Esophagus (tissue), 2 donors: ENCODE measurements at places on chromosomes 3 and 15. TPM values are rescaled to one million over a fixed set of nuclear protein-coding genes. Genes with fewer than 3 reads are reported as not detected.

Gene CTDSPL
- polyA plus RNA-seq = 13.6 TPM

Gene FGF7
- polyA plus RNA-seq = 4.3 TPM

Gene NUP210
- 5.7 TPM for polyA plus RNA-seq

Gene SLC22A13
- polyA plus RNA-seq = 0.53 TPM

Gene SHF
- polyA plus RNA-seq = 2.4 TPM

Gene MYO1E
- 39.6 TPM for polyA plus RNA-seq

Gene ZNF385D
- 0.39 TPM for polyA plus RNA-seq

Gene GOLGA8J
- polyA plus RNA-seq = not detected

Gene IQCF6
- not detected for polyA plus RNA-seq

Gene TMEM266
- 0.14 TPM for polyA plus RNA-seq

Gene CRYBG3
- polyA plus RNA-seq = 10.0 TPM

Gene SH3GL3
- polyA plus RNA-seq = 8.3 TPM

Gene SAMMSON
- 0.47 TPM for polyA plus RNA-seq

Gene SYNM
- 20.3 TPM for polyA plus RNA-seq

Gene PLXND1
- polyA plus RNA-seq = 15.8 TPM

Gene GOLGA6D
- not detected for polyA plus RNA-seq

Gene GOLGA8A
- 91.1 TPM for polyA plus RNA-seq

Gene SCAMP2
- polyA plus RNA-seq = 58.9 TPM

Gene SH2D7
- not detected for polyA plus RNA-seq

Gene DPPA2
- not detected for polyA plus RNA-seq

Gene RTP1
- 0.01 TPM for polyA plus RNA-seq

Gene VILL
- 16.7 TPM for polyA plus RNA-seq

Gene FBXW12
- not detected for polyA plus RNA-seq

Gene SLC12A1
- not detected for polyA plus RNA-seq

Gene PATL2
- 0.33 TPM for polyA plus RNA-seq

Gene ZNF619
- 1.1 TPM for polyA plus RNA-seq

Gene TMEM158
- 5.6 TPM for polyA plus RNA-seq

Gene NAALADL2
- 0.54 TPM for polyA plus RNA-seq

Gene PROS1
- 8.1 TPM for polyA plus RNA-seq

Gene SNX22
- 1.1 TPM for polyA plus RNA-seq
